ENCODE measurements at places on chromosomes 12 and 14.

GRCh38 chr14:89531661-89532335 is 114.8 kb upstream of the FOXN3 start:
- no peak for DNase-seq

GRCh38 chr12:79415746-79416435 is 274.9 kb downstream of the PAWR start:
- no peak for DNase-seq

- no peak for DNase-seq
Measured at GRCh38 chr12:99870085-99870484, 114.7 kb downstream of the ANKS1B start.

- no peak for DNase-seq
Measured at GRCh38 chr12:18919871-18920511, 182.1 kb downstream of the CAPZA3 start.

GRCh38 chr12:100243137-100243536 is 23.7 kb downstream of the DEPDC4 start:
- DNase-seq = no peak

DNA sequence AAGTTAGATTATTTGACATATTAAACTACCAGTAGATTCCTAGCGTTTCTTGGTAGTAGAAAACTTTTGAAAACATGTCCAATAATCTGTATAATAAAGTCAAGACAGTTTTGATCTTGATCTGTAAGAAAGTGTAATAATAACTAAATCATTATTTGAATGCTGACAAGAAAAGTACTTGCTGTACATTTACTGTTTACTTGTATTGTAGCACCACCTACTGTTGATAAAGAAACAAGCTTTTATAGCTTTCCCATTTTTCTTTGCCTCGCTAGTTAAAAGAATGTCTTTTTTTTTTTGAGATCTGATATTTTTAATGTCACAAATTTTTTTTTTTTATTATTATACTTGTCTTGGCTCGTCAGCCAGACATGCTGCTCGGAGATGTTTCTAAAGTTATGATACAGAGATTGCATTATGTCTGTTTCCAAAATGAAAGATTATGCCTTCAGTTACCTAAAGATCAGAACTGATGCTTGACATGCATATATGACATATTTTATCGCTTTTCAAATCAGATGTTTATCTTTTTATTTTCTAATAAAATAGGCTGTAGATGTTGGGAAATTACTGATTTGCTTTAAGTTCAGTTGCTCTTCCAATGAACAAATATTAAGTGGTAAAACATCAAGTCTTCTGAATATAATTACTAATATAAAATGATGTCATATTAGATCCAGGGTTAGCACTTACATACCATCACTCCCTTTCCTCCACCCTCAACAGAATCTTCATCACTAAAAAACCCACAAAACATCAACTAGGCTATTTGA is 140.5 kb downstream of the AKAP6 start:
- DNase-seq = no peak

DNA sequence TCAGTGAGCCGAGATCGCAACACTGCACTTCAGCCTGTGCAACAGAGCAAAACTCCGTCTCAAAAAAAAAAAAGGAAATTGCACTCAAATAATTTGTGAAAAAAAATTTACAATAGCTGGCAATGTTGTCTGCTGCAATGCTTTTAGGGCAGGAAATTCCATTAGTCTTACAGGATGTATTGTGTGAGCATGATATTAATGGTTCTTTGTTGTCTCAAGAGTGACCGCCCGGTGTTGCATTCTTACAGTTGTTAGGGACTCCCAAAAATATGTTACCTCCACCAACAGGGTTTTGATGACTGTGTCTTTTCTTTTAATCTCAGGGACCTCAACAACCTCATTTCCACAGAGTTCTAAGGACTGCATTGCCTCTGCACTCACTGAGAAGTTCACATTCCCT is 44.8 kb downstream of the PZP start:
- DNase-seq = no peak

- no peak for DNase-seq
Measured at GRCh38 chr14:54642801-54643695, 76.1 kb downstream of the SAMD4A start.

DNA sequence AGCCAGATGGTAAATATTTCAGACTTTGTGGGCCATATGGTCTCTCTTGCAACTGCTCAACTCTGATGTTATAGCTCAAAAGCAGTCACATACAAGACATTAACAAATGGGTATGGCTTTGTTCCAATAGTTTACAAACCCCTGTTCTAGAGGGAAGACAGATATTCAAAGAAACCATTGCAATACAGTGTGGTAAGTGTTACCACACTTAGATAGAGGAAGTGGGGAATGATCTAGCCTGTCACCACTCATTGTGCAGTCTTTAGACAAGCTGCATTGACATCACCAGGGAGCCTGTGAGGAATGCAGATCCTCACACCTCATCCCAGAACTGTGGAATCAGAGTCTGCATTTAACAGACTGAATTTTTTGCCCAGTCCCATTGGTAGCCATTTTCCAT is 80.0 kb upstream of the RGS6 start:
- no peak for DNase-seq

DNA sequence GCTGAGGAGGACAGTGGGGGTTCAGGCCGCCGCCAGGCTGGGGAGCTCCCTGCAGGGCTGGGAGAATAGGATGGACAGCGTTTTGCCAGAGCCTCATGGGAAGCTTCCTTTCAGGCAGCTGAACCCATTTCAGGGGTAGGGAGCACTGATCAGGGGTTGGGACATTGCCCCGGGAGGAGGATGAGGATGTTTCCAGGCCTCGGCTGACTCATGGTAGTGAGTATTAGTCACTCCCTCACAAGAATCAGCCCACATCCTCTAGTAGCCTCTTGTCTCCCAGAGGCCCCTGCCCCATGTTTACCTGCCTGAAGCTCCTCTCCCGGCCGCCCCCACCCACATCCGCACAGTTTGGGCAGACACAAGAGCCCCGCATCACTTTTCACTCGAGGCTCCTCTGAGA is 89.8 kb downstream of the ZFP36L1 start:
- DNase-seq = no peak

DNA sequence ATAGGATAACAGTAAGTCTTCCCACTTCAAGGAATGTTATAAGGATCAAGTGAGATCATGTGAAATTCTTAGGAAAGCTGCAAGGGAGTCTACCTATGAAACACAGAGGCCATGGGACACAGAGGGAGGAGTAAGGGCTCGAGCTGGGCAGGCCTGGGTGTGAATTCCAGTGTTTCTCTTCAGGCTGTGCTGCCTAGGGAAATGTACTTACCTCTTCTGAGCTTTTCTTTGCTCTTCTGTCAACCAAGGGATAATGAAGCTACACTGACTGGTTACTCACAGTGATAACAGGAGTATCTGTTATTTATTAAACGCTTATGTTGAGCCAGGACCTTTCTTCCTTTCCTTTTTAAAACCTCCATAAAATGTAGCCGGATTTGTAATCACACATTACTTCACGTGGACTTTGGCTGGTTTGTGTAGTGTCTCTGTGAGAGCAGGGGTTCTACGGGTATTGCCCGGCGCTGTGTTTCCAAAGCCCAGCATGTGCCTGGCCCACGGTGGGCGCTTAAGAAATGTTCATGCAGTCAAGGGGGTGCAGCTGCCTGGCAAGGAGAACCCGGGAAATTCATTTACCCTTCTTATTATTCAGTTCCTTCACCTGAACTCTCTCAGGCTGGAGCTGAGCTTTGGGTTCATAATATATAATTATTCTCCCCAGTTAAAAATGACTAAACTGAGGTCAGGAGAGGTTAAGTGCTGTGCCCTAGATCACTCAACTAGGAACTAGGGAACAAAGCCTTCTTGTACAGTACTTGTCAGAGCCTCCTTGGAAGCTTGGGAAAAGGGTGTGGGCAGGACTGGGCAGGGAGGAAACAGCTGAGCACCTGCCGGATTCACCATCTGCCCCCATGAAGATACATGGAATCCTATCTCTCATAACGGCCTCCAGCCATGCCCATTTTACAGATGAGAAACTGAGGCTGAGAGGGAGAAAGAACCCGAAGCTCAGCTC is 214.2 kb downstream of the CACNA1C start:
- DNase-seq = no peak

All from GM12878 (cell line).